ENCODE measurements at places on chromosomes 6 and 20.

GRCh38 chr6:36418558-36418957 lies 24.1 kb downstream of the PXT1 start:
- DNase-seq = peak; percentile 65

GRCh38 chr6:76593668-76594067 lies 521.2 kb upstream of the IMPG1 start:
- DNase-seq = no peak

DNA sequence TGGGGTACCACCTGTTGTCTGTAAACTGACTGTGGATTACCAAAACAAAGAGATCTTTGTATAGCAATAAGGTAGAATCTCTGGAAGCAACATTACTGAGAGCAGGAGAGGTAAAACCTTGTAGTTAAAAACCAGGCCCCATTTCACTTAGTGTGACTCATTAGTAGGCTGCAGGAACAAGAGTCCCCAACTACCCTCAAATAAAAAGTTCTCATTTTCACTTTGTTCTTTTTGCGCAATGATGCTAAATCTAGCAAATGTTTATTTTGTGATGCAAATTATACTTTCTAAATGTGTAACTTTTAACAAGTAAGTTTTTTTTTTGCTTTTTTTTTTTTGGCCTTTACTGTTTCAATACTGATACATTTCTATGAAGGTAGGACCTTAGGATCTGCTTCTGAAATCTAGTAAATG lies 67.1 kb downstream of the ESF1 start:
- no peak for DNase-seq

- peak; percentile 99 for DNase-seq
Observed at GRCh38 chr6:107657755-107658461, 166.2 kb downstream of the SCML4 start.

DNA sequence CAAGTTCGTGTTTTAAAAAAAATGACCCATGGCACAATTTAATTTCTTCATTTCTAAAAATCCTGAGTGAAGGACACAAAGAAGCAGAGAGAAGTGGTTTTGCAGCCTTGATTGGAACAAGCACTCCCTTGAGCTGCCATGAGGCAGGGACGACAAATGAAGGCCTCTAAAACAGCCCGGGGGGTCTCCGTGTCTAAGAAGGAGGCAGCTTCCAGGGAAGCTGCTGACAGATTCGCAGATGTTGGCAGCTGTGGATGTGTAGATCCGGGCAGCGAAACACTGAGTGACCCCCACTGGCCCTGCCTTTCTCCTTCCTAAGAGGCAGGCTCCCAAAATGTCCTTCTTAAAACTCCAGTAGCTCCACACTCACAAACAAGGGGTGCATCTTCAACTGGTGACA lies 9.6 kb upstream of the LBP start:
- no peak for DNase-seq

- DNase-seq = no peak
Observed at GRCh38 chr20:50041246-50041873, 58.6 kb downstream of the SNAI1 start.

GRCh38 chr20:31406115-31406514 lies at the start of gene DEFB121:
DEFB121 (minus strand) TSS chr20:31406215; CDS start chr20:31406152, 63 bp downstream.
- DNase-seq = no peak

GRCh38 chr6:130041594-130041993 lies 23.2 kb downstream of the L3MBTL3 start:
- DNase-seq = no peak

DNA sequence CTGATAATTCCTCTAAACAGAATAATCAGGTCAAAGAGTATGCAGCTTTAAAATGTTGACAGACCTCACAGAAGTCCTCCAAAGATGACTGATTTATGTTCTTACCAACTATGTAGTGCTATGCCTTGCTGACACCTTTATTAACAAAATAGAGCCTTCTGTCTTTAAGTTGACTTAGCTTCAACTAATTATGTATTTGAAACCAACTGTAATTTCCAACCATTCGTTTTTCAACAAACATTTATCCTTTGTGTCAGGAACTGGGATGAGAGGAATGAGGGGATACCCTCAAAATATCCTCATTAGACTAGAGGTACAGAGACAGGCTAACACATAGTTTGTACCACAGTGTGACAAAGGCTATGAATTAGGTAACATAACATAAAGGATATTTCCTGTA lies 186.2 kb upstream of the ZNF217 start:
- no peak for DNase-seq

DNA sequence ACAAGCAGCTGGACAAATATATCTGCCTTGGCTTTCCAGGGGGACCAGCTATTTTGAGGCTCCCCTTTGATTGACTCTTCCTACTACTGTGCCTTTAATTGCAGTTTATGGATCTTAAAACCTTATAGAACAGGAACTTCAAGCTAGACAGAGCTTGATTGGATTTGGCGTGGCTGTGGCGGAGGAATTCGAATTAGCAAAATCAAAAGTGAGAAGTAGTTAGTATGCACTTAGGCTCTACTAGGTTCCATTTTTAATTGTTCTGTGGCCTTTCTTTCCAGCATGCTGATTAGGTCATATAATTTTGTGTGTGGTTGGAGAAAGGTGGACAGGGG lies 248.0 kb downstream of the HIVEP2 start:
- DNase-seq = no peak

- peak; percentile 65 for DNase-seq
Observed at GRCh38 chr6:105424175-105424783, 21.4 kb upstream of the PREP start.

GRCh38 chr6:115276881-115277565 lies 783.7 kb downstream of the FRK start:
- DNase-seq = no peak

- peak; percentile 25 for DNase-seq
Observed at GRCh38 chr20:21303872-21304586, 898 bp downstream of the XRN2 start.

- no peak for DNase-seq
Observed at GRCh38 chr6:5412017-5412416, 150.7 kb downstream of the FARS2 start.

GRCh38 chr20:45347936-45348778 lies at the start of gene SDC4:
SDC4 (minus strand) TSS chr20:45348424; CDS start chr20:45348384, 40 bp downstream.
- peak; percentile 82 for DNase-seq

DNA sequence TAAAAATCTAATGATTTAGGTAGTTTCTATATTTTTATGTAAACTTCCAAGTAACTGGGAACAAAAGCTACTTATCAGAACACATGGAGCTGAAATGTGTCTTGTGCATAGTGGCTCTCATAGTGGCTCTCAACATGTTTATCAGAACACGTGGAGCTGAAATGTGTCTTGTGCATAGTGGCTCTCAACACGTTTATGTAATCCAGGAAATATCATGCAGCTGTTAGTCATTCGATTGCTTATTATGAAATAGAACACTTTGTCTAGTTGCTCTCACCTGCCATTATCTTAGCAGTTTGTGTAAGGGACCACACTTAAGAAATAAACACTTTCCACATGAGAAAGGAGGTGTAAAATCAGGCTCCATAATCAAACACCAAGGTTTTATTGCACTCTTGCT lies 119.2 kb upstream of the ASCC3 start:
- DNase-seq = no peak

GRCh38 chr20:45085867-45086266 lies 15.1 kb downstream of the KCNS1 start:
- DNase-seq = no peak

Data from M059J (cell line).